Neuronal stem cell (in vitro differentiated cells): ENCODE measurements at places on chromosomes 7 and 10.

- H3K27me3 ChIP-seq = no peaks in the 10 kb centered on the region
- no peaks in the 10 kb centered on the region for H3K4me1 ChIP-seq
- no peak overlapping the region for H3K4me3 ChIP-seq
- DNase-seq = no peak
- no peak overlapping the region for H3K27ac ChIP-seq
These were observed 29.5 kb downstream of the MIOS start for GRCh38 chr7:7596176-7596575.

DNA sequence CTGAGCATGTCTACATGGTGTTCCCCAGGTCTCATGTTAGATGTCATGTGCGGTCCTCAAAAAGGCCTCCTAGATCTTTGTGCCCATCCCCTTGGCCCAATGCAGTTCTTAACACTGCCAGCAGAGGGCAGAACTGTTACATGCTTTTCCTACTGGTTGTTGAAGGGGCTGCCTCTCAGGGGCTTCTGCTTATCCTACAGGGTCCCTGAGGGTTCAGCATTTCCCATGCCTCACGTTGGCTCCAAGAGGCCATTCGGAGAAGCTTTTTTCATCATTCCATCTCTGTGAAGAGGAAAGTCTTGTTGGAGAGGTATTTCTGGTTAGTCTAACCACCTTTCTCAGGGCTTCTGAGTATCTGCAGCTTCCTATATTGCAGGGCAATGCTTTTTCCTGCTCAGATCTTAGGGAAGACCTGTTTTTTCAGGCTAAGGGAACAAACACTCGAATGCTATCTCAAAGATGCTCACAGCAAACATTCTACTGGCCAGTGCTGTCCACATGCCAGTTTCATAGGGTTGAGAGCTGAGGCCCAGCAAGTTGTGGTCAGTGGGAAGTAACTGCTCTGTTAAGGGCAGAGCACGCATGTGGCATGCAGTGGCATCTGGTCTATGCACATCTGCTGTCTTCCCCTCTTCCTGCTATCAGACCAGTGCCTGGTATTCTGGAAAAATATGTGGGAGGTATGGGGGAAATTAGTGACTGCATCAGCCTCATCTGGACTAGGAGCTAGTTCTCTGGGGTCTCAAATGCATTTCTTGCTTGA lies 31.5 kb downstream of the MBL2 start:
- DNase-seq = peak; percentile 55
- H3K27ac ChIP-seq = no peak overlapping the region
- no peaks in the 10 kb centered on the region for H3K4me1 ChIP-seq
- H3K36me3 ChIP-seq = no peaks in the 10 kb centered on the region
- H3K27me3 ChIP-seq = no peaks in the 10 kb centered on the region
- H3K4me3 ChIP-seq = no peak overlapping the region

- H3K27me3 ChIP-seq = no peaks in the 10 kb centered on the region
- no peaks in the 10 kb centered on the region for H3K36me3 ChIP-seq
- no peak overlapping the region for H3K4me3 ChIP-seq
These were observed 59.3 kb downstream of the CDCA7L start for GRCh38 chr7:21886396-21886795.

- no peaks in the 10 kb centered on the region for H3K27me3 ChIP-seq
- no peaks in the 10 kb centered on the region for H3K4me1 ChIP-seq
- H3K27ac ChIP-seq = no peak overlapping the region
- no peak overlapping the region for H3K4me3 ChIP-seq
- DNase-seq = no peak
These were observed 21.0 kb upstream of the TSPAN33 start for GRCh38 chr7:129123510-129123857.

DNA sequence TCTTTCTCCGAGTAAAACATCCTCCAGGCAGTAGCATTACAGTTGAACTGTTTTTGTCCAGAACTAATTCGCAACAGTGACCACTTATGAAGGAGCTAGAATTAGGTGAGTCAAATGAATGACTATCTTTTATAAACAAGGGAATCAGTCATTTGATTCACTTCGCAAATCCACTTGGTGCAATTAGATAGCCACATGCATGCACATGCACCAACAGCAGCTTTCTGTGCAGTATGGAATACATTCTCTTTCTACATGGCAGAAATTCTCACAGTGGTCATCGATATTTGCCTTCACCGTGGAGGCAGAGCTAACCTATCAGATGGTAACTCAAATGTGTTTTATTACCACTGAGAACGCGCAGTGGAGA lies 118.8 kb downstream of the CDK6 start:
- H3K4me1 ChIP-seq = no peaks in the 10 kb centered on the region
- DNase-seq = no peak
- no peaks in the 10 kb centered on the region for H3K36me3 ChIP-seq
- H3K27ac ChIP-seq = no peak overlapping the region

- no peaks in the 10 kb centered on the region for H3K36me3 ChIP-seq
- no peaks in the 10 kb centered on the region for H3K27me3 ChIP-seq
- DNase-seq = no peak
These were observed 70.1 kb upstream of the CABCOCO1 start for GRCh38 chr10:61592581-61592980.

DNA sequence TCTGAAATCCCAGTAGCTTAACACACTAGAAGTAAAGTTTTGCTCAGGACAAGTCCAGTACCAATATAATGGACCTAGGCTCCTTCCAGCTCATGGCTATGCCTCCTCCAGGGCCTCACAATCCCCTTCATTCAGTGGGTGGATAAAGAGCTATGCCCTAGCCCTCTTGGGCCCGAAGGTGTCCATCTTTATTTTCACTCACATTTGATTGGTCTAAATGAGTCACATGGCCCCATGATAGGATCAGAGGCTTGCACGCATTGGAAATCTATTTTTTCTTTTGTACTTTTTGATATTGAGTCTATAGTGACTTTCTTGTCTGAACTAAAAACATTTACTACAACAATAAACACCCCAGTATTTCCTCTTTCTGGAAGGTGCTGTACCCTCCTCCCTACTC lies 202.6 kb upstream of the CTBP2 start:
- no peak for DNase-seq
- no peaks in the 10 kb centered on the region for H3K4me1 ChIP-seq
- H3K27ac ChIP-seq = no peak overlapping the region
- no peaks in the 10 kb centered on the region for H3K36me3 ChIP-seq
- H3K4me3 ChIP-seq = no peak overlapping the region
- no peaks in the 10 kb centered on the region for H3K27me3 ChIP-seq

GRCh38 chr10:66277481-66277880 lies 648.4 kb upstream of the LRRTM3 start:
- no peak overlapping the region for H3K4me3 ChIP-seq
- no peak for DNase-seq
- H3K4me1 ChIP-seq = no peaks in the 10 kb centered on the region
- H3K36me3 ChIP-seq = no peaks in the 10 kb centered on the region

GRCh38 chr7:149854611-149855360 lies 16.6 kb downstream of the ZNF862 start:
- peak overlapping the region; percentile 51 for H3K27ac ChIP-seq
- DNase-seq = no peak
- H3K27me3 ChIP-seq = no peaks in the 10 kb centered on the region
- H3K4me1 ChIP-seq = peaks cover 18% of the 10 kb centered on the region

DNA sequence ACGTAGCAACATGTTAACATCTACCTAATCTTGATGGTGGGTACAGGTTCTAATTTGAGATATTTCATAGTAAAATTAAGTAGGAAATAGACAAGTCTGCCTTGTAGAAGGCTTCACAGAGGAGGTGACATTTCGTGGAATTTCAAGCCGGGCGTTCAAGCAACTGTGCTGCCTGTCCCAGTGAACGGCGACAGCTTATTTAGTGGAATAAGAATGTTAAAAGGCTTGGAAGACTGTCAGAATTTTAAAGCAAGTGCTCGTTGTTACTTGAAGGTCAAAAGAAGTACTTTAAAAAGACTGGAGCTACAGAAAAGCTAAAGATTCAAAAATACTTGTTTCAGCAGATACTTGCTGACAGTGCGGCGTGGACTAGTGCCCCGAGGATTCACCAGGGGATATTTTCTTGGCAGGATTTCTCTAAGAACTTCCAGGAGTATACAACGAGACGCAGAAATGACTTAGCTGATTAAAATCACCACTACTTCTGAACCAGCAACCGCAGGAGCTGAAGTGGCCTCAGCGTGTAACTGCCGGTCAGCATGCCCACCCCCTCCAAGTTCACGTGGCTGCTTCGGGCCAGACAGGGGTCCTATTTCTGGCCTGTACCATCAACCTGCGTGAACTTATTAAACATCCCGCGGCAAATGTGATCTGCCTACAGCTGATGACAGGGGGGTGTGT lies 46.5 kb downstream of the CTBP2 start:
- peaks cover 8% of the 10 kb centered on the region for H3K4me1 ChIP-seq
- no peak overlapping the region for H3K4me3 ChIP-seq
- H3K36me3 ChIP-seq = peaks cover 5% of the 10 kb centered on the region
- no peak for DNase-seq
- no peak overlapping the region for H3K27ac ChIP-seq

DNA sequence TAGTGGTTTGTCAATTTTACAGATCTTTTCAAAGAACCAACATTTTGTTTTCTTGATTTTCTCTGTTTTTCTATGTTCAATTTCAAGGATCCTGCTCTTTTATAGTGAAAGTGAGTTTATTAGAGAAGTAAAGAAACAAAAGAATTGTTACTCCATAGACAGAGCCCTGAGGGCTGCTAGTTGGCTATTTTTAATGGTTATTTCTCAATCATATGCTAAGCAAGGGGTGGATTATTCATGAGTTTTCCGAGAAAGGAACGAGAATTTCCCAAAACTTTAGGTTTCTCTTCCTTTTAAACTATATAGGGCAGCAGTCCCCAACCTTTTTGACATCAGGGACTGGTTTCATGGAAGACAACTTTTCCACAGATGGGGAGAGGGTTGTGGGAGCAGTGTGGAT lies 165.0 kb downstream of the CCSER2 start:
- H3K36me3 ChIP-seq = no peaks in the 10 kb centered on the region
- H3K27me3 ChIP-seq = no peaks in the 10 kb centered on the region
- no peak for DNase-seq
- H3K27ac ChIP-seq = no peak overlapping the region
- H3K4me3 ChIP-seq = no peak overlapping the region

- H3K4me3 ChIP-seq = no peak overlapping the region
- H3K27ac ChIP-seq = no peak overlapping the region
- H3K27me3 ChIP-seq = no peaks in the 10 kb centered on the region
- peaks cover 8% of the 10 kb centered on the region for H3K4me1 ChIP-seq
These were observed 28.1 kb upstream of the SH2D4B start for GRCh38 chr10:80509403-80510161.

DNA sequence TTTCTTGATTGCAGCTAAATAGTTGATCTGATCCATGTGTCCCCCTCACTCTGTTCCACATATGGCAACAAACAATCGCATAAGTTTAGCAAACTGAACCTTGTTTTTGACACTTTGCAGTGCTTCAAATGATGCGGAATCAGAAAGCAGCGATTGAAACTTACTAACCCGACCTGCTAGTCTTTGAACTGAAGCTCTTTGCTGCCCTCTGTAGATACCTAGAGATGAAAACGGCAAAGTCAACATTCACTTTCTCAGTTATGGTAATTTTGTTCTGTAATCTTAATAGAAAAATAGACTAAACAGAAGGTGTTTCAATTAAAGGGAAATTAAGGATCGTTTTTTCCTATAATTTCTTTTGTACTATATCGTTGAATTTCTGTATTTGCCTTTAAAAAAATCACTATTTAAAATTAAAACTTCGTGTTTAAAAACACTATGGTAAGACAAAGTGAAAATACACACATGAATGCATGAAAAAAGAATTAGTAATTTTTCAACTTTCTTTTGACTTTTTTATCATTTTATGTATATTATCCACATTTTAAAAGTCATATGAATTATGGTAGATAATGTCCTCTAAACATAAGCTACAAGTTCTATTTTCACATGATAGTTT lies 276.5 kb downstream of the MAGI2 start:
- no peaks in the 10 kb centered on the region for H3K27me3 ChIP-seq
- no peaks in the 10 kb centered on the region for H3K36me3 ChIP-seq
- H3K4me3 ChIP-seq = no peak overlapping the region
- DNase-seq = peak; percentile 12
- no peaks in the 10 kb centered on the region for H3K4me1 ChIP-seq

GRCh38 chr7:82443547-82444219 lies at the start of gene CACNA2D1:
CACNA2D1 (minus strand) TSS chr7:82443777.
- H3K36me3 ChIP-seq = no peaks in the 10 kb centered on the region
- peaks cover 9% of the 10 kb centered on the region for H3K27me3 ChIP-seq
- peaks cover 5% of the 10 kb centered on the region for H3K4me1 ChIP-seq
- DNase-seq = peak; percentile 59

- no peaks in the 10 kb centered on the region for H3K27me3 ChIP-seq
- H3K36me3 ChIP-seq = no peaks in the 10 kb centered on the region
- H3K4me3 ChIP-seq = no peak overlapping the region
- no peak overlapping the region for H3K27ac ChIP-seq
- no peak for DNase-seq
These were observed 733.9 kb upstream of the PHF14 start for GRCh38 chr7:10239695-10240345.

DNA sequence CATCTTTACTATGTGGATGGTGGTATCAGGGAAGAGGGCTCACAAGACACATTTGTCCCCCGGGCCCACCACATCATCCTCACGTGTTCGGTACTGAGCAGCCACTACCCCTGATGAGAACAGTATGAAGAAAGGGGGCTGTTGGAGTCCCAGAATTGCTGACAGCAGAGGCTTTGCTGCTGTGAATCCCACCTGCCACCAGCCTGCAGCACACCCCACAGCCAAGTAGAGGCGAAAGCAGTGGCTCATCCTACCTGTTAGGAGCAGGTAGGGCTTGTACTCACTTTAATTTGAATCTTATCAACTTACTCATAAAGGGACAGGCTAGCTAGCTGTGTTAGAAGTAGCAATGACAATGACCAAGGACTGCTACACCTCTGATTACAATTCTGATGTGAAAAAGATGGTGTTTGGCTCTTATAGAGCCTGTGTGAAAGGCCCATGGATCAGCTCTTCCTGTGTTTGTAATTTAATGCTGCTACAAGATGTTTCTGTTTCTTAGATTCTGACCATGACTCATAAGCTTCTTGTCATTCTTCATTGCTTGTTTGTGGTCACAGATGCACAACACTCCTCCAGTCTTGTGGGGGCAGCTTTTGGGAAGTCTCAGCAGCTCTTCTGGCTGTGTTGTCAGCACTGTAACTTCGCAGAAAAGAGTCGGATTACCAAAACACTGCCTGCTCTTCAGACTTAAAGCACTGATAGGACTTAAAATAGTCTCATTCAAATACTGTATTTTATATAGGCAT lies 9.1 kb upstream of the CSGALNACT2 start:
- H3K27me3 ChIP-seq = peaks cover 21% of the 10 kb centered on the region
- no peaks in the 10 kb centered on the region for H3K36me3 ChIP-seq
- no peak for DNase-seq
- H3K27ac ChIP-seq = no peak overlapping the region
- H3K4me3 ChIP-seq = no peak overlapping the region
- H3K4me1 ChIP-seq = no peaks in the 10 kb centered on the region

GRCh38 chr10:66604195-66604594 lies 321.6 kb upstream of the LRRTM3 start:
- no peak overlapping the region for H3K4me3 ChIP-seq
- DNase-seq = no peak
- H3K27me3 ChIP-seq = no peaks in the 10 kb centered on the region
- H3K36me3 ChIP-seq = no peaks in the 10 kb centered on the region
- H3K4me1 ChIP-seq = no peaks in the 10 kb centered on the region
- H3K27ac ChIP-seq = no peak overlapping the region

DNA sequence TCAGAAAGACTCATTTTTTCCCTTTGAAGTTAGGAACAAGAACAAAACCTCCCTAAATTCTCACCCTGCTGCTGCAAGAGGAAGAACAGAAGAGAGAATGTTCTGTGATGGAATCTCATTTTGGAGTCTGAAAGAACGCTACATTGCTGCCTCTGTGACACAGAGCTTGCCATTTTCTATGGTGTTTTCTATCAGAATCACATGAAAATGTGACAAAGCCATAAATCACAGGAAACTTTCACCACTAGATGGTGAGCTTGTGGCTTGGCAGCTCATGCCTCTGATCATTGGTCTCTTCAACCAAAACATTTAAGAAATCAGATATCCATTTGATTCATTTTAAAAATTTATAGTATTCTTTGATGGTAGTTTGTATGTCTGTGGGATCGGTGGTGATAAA lies 82.9 kb downstream of the CADPS2 start:
- no peak overlapping the region for H3K27ac ChIP-seq
- H3K36me3 ChIP-seq = no peaks in the 10 kb centered on the region
- H3K4me3 ChIP-seq = no peak overlapping the region
